ENCODE measurements at places on chromosomes 16 and 17.

DNA sequence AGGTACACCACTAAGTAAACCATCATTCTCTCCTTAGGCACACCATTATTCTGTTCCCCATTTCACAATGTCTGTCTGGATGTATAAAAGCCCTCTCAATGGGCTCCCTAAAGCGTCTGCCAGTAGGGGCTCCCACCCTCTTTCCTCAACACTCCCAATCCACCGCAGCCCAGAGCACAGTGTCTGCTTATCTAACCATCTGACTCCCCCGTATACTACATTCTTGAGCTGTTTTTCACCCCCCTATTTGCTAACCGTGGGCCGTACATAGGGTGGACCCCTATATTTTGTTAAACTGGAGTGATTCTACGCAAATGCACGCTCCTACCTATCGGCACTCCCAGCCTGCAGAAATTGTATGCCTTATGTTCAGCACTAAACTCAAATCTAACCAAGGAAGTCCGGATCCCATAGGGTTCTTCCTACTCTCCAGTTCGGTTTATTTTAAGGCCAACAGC is 685 bp upstream of the PSMD3 start:
- no peak for DNase-seq

DNA sequence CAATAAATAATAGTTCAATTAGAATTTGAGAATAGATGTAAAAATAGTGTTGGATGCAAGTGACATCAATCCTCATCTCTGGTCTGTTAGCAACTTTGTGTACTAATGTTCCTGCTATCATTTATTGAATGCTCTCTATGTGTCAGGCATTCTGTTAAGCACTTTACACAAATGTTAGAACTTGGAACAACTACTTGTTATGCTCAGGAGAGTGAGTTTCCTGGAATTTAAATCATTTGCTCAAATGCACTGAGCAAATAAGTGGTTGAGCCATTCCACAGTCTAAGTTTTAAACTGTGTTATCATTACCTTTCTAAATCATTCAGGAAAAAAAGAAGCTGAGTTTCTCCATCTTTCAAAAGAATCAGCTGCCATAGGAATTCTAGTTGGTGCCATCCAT is 1327.3 kb upstream of the GOT2 start:
- no peak for DNase-seq

- peak; percentile 58 for DNase-seq
Observed at GRCh38 chr16:11205754-11206581, 50.0 kb downstream of the SOCS1 start.

GRCh38 chr17:1110862-1111598 is 68.8 kb downstream of the ABR start:
- peak; percentile 77 for DNase-seq

DNA sequence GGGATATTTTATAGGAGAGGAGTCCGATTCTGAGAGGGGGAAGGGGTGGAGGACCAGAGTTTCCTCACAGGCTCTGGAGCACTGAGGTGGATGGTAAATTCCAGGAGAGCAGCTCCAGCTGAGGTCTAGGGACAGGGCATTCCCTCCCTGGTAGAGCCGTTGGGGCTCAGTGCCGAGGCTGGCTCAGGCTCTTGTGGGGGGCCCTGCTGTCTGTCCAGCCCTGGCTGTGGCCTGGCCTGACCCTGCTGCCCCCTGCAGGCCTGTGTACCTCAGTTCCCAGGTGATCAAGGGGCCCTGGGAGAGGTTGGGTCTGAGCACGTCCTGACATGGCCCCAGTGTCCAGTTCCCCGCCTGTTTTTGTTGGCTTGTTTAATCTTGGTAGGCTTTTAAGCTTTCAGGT is 16.8 kb downstream of the ZNF750 start:
- DNase-seq = no peak

- DNase-seq = no peak
Observed at GRCh38 chr16:88539261-88539651, 30.9 kb upstream of the ZC3H18 start.

- peak; percentile 15 for DNase-seq
Observed at GRCh38 chr17:56595831-56596690, 2.6 kb downstream of the NOG start.

- peak; percentile 51 for DNase-seq
Observed at GRCh38 chr17:8753976-8754440, 4.3 kb downstream of the SPDYE4 start.

DNA sequence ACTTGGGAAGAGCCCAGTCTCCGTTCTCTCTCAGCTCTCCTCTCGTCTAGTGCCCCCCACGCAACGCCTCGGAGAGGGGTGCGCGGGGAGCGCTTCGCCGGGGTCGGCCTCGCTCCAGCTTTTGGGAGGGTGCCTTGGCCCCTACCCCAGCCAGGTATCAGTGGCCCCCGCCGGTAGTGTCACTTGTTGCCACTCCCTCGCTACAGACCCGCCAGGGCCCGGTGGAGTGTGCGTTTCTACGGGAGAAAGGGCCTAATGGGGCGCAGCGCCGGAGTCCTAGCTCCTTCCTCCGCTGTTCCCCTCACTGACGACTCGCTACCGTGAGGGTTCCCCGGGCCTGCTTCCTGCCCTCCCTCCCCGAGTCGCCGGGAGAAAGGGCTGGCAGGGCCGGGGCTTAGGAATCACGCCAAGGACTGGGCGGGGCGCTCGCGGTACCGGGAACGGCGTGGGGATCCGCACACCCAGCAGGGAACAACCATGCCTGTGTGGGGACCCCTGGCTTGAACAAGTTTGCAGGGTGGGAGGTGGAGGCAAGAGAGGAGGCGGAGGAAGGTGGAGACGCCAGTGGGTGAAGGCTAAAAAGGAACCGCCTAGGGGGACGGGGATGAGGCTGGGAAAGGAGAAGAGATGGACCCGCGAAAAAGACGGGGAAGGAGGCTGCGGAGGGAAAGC is 997 bp upstream of the CDH11 start:
- no peak for DNase-seq

DNA sequence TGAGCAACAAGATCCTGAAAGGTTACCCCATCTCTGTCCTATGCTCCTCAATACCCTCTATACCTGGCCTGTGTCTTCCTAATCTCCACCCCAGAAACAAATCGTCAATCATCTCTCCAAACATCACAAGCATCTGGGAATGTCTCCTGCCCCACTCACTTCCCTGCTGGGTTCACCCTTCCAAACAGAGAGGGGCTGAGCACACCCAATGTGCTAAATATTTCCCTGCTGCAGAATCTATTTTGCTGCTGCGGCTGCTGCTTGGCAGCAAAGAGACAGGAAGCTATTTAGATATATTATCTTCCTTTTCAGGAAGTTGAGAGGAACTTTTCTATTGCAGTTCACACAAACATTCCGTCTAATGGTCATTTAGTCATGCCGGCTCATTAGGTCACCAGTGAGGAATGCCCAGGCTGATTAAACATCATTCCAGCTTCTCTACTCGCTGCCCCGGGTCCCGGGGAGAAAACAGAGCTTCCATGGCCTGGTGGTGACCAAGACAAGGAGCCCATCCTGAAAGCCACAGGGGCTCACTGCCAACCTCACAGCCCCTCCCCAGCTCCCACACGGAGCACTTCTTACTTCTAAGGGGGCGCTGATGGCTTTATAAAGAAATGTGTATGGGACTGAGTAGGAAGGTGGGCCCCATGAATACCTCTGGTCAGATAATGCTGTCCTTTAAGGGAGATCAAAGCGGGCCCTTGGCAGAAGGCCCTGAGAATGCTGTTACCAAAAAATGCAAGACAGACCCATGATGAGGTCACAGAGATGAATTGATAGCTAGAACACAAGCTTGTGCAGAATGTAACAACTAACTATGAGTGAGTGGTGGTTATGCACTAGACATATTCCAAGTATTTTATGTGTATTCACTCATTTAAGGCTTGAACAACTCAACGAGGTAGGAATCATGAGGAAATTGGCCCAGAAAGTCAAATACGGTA is 218.3 kb downstream of the SOX9 start:
- DNase-seq = no peak

All from KBM-7 (cell line).